A172 (cell line): ENCODE measurements at places on chromosomes 2 and 18. TPM values are rescaled to one million over a fixed set of nuclear protein-coding genes. Genes with fewer than 3 reads are reported as not detected.

ANKRD53 gene
- not detected in 2 replicates for total RNA-seq

HOXD10 gene
- total RNA-seq, result 18.1 and 21.7 TPM in 2 replicates

ICA1L gene
- total RNA-seq, result 9.7 and 14.4 TPM in 2 replicates

HJURP gene
- total RNA-seq, result 78.3 and 83.2 TPM in 2 replicates

RGPD4 gene
- total RNA-seq, result not detected in 2 replicates

SLC40A1 gene
- 1.2 and 1.4 TPM in 2 replicates for total RNA-seq

PDE1A gene
- total RNA-seq, result 1.4 TPM in 1 of 2 replicates, not detected in the other

DAW1 gene
- total RNA-seq, result 1.7 and 2.0 TPM in 2 replicates

TMEM87B gene
- 26.0 and 41.6 TPM in 2 replicates for total RNA-seq

M1AP gene
- not detected in 2 replicates for total RNA-seq

CABYR gene
- total RNA-seq, result 16.3 and 24.6 TPM in 2 replicates

NOL4 gene
- total RNA-seq, result not detected in 2 replicates

NT5DC4 gene
- total RNA-seq, result 0.26 TPM in 1 of 2 replicates, not detected in the other

TMEM200C gene
- not detected in 2 replicates for total RNA-seq

CFC1 gene
- total RNA-seq, result not detected in 2 replicates

GLB1L gene
- total RNA-seq, result 9.6 and 12.1 TPM in 2 replicates

DLX2 gene
- 0.64 and 0.81 TPM in 2 replicates for total RNA-seq

HEATR5B gene
- total RNA-seq, result 14.4 and 31.5 TPM in 2 replicates

DLGAP1 gene
- not detected in 2 replicates for total RNA-seq

ERFE gene
- total RNA-seq, result 25.3 and 31.3 TPM in 2 replicates

TSPYL6 gene
- total RNA-seq, result not detected in 2 replicates

PAX8 gene
- 1.4 and 1.8 TPM in 2 replicates for total RNA-seq

COPS9 gene
- total RNA-seq, result 178 and 269 TPM in 2 replicates

STPG4 gene
- 0.62 and 4.4 TPM in 2 replicates for total RNA-seq

OSBPL6 gene
- 2.8 and 3.1 TPM in 2 replicates for total RNA-seq

MC4R gene
- total RNA-seq, result 2.7 and 3.9 TPM in 2 replicates

PSMA8 gene
- not detected in 2 replicates for total RNA-seq
